Mesothelial cell of epicardium (in vitro differentiated cells): ENCODE measurements at places on chromosomes 3 and 15. TPM values are rescaled to one million over a fixed set of nuclear protein-coding genes. Genes with fewer than 3 reads are reported as not detected.

- H3K4me1 ChIP-seq = peaks cover 9% of the 10 kb centered on the region
- H3K36me3 ChIP-seq = no peaks in the 10 kb centered on the region
- DNase-seq = no peak
- no peak overlapping the region for H3K27ac ChIP-seq
Measured at GRCh38 chr3:40120067-40120692, 189.3 kb upstream of the EIF1B start.

The GP9 gene
- total RNA-seq = not detected in 3 replicates

The ANO10 gene
- 27.1 to 30.5 TPM (median 29.8 TPM) in 3 replicates for total RNA-seq

DNA sequence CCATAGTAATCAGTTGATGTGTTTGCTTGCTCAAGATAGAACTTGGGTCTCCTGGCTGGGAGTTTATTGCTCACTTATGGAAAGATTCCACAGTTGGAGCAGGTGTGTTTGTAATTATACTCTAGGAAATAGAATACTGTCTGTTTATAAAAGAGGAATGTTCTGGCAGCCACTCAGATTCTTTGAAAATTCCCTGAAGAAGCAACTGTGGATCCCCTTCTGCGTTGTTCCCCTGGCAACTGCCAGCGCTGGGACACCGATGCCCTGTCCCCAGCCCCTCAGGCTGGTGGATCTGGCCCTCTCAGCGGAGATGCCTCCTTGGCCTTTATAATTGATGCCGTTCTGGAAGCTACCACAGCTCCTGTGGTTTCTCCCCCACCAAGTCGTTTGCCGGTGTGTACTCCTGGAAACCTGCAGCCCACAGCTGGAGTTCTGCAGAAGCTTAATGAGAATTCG, 225.9 kb downstream of the ITPR1 start:
- no peaks in the 10 kb centered on the region for H3K36me3 ChIP-seq
- H3K27ac ChIP-seq = no peak overlapping the region
- no peak for DNase-seq

- no peak overlapping the region for H3K27ac ChIP-seq
- no peak for DNase-seq
- no peaks in the 10 kb centered on the region for H3K27me3 ChIP-seq
- peaks cover 6% of the 10 kb centered on the region for H3K4me1 ChIP-seq
Measured at GRCh38 chr15:43879386-43880355, 52.9 kb downstream of the WDR76 start.

The TRH gene
- total RNA-seq = 0.13 to 0.38 TPM (median 0.31 TPM) in 3 replicates

The DAZL gene
- total RNA-seq = not detected in 3 replicates

The TNK2 gene
- total RNA-seq = 45.8 to 49.1 TPM (median 47.6 TPM) in 3 replicates

DNA sequence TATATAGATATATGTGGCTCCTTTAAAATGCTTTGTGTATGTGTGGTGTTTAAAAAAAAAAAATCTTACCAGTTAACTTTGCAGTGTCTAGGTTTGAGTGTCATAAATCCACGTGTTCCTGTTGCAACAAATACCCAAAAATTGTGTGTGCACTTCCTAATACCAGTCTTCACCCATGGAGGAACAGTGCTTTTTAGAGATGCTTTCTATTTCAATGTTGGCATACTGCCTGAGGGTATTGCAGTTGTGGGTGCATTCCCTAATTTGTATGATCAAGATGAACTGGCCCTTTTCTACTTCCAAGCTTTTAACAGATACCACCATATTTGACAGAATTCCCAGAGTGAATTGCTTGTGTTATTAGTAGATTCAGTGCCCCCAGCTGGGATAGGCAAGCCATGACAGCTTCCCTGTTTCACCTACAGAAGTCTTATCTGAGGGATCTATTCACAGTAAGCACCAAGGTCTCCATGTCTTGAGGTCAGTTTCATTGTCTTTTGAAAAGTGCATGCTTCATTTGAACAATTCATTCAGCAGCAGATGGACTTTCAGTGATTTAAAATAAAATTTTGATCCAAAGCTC, 68.9 kb upstream of the GOLGA6B start:
- H3K27ac ChIP-seq = no peak overlapping the region
- DNase-seq = no peak
- peaks cover 4% of the 10 kb centered on the region for H3K4me1 ChIP-seq
- H3K27me3 ChIP-seq = no peaks in the 10 kb centered on the region

The ASB14 gene
- total RNA-seq = not detected in 3 replicates

DNA sequence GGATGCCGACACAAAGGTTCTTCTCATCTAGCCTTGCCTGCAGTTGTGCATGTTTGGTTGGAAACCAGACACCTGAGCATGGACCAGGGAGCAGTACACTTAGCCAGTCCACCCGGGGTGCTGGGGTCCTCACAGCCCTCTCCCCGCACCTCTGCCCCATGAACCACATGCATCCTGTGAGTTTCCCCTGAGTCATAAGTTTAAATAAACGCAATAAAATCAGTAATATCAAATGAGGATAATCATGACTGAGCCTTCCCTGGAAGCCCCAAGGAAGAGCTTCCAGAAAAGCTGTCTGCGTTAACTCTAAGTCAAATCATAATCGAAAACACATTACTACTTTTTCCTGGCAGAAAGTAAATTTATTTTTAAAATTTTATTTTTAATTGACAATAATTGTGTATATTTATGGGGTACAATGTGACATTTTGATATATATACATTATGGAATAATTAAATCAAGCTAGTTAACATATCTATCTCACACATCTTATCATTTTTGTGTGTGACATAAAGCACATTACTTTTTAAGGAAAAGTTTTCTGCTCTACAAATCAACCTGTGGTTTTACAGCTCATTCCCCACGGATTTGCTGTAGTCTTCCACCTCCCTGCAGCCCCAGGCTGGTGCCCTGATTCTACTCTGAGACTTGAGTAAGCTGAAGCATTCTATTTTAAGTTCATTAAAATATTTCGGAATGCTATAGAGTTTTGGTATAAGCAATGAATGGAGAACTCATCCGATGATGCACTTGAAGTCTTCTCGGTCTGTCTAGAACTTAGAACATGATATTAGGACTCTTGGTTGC, 166.0 kb upstream of the EIF1B start:
- H3K36me3 ChIP-seq = no peaks in the 10 kb centered on the region
- no peak for DNase-seq
- no peak overlapping the region for H3K4me3 ChIP-seq
- no peak overlapping the region for H3K27ac ChIP-seq
- H3K4me1 ChIP-seq = no peaks in the 10 kb centered on the region

The GBE1 gene
- 9.9 to 10.8 TPM (median 9.9 TPM) in 3 replicates for total RNA-seq

The GOLGA6L9 gene
- 19.1 to 21.0 TPM (median 19.7 TPM) in 3 replicates for total RNA-seq

DNA sequence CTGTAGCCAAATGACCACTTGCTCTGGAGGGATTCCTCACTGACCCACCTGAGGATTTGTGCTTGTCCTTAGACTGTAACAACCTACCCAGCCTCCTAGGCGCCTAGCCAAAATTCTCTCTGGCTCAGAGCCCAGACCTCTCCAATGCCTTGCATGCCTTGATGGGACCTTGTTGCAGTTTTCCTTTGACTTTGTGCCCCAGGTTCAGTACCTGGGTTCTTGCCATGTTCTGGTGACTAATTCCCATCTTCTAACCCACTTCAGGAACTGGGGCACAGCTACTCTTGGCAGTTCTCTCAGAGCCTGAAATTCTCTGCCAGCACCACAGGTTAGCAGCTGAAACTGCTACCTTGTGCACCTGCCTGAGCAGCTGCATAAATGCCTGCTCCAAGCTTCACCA, 27.0 kb upstream of the UBE3A start:
- no peaks in the 10 kb centered on the region for H3K36me3 ChIP-seq
- no peak for DNase-seq
- no peak overlapping the region for H3K27ac ChIP-seq
- no peaks in the 10 kb centered on the region for H3K4me1 ChIP-seq
- H3K27me3 ChIP-seq = no peaks in the 10 kb centered on the region
- H3K4me3 ChIP-seq = no peak overlapping the region

The EEFSEC gene
- 17.2 to 19.4 TPM (median 18.6 TPM) in 3 replicates for total RNA-seq

DNA sequence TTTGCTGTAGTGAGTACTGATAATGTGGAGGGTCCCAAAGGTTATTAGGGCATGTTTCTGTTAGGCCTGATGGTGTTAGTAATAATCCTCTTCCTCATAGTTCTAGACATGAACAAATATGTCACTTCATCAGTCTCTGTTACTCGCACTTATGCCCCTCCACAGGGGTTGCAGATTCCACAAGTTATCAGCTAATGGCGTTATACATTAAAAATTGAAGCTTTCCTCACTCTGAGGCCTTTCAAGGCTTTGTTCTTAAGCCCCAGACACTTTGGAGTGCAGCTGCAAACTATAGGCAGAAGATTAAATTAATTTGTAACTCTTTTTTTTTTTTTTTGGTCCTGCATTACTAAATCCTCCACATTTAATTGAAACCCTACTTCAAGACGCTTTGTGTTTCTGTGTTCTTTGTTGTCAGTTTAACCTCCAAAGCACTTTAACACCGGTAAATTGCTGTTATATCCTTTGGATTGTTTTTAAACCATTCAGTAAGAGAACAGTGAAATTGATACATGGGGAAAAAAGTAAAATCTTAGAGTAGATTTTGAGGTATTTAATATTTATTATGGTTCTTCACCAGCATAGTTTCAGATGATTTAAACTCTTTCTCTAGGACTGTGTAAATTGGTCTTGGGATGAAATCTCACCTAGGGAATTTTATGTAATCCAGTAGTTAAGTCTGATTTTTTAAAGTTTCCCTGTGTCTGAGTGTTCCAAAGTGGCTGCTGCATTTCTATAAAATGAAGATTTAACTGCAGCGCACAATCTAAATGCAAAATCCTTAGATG, 103.1 kb upstream of the SKOR1 start:
- H3K36me3 ChIP-seq = peaks cover 8% of the 10 kb centered on the region
- no peaks in the 10 kb centered on the region for H3K27me3 ChIP-seq
- H3K4me1 ChIP-seq = peaks cover 30% of the 10 kb centered on the region
- no peak overlapping the region for H3K27ac ChIP-seq

DNA sequence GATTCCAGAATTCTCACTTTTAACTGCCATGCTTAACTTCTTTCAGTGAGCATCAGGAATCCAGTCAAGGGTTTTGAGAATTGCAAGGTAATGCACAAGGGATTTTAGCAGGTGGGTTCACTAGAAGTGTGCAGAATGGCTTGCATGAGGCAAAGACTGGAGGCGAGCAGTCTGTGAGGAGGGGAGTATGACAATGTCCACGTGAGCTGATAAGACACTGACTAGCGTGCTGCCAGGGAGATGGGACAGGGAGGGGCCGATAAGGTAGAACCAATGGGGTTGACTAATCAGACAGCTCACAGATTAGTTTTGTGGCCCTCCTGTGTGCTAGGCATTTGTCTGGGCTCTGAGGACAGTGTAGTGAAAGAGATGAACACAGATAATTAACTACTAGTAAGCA, 102.0 kb upstream of the DAZL start:
- H3K4me3 ChIP-seq = no peak overlapping the region
- no peak overlapping the region for H3K27ac ChIP-seq
- DNase-seq = no peak
- no peaks in the 10 kb centered on the region for H3K27me3 ChIP-seq
- no peaks in the 10 kb centered on the region for H3K4me1 ChIP-seq
- H3K36me3 ChIP-seq = no peaks in the 10 kb centered on the region

- H3K36me3 ChIP-seq = no peaks in the 10 kb centered on the region
- no peaks in the 10 kb centered on the region for H3K27me3 ChIP-seq
- H3K4me1 ChIP-seq = peaks cover 7% of the 10 kb centered on the region
- H3K27ac ChIP-seq = no peak overlapping the region
Measured at GRCh38 chr3:190580417-190580816, 66.5 kb downstream of the IL1RAP start.

The ATP13A4 gene
- 1.9 to 2.0 TPM (median 2.0 TPM) in 3 replicates for total RNA-seq

- no peak overlapping the region for H3K4me3 ChIP-seq
- no peaks in the 10 kb centered on the region for H3K27me3 ChIP-seq
- no peaks in the 10 kb centered on the region for H3K4me1 ChIP-seq
- DNase-seq = no peak
- no peak overlapping the region for H3K27ac ChIP-seq
Measured at GRCh38 chr15:97129674-97130073, 799.2 kb downstream of the NR2F2 start.

DNA sequence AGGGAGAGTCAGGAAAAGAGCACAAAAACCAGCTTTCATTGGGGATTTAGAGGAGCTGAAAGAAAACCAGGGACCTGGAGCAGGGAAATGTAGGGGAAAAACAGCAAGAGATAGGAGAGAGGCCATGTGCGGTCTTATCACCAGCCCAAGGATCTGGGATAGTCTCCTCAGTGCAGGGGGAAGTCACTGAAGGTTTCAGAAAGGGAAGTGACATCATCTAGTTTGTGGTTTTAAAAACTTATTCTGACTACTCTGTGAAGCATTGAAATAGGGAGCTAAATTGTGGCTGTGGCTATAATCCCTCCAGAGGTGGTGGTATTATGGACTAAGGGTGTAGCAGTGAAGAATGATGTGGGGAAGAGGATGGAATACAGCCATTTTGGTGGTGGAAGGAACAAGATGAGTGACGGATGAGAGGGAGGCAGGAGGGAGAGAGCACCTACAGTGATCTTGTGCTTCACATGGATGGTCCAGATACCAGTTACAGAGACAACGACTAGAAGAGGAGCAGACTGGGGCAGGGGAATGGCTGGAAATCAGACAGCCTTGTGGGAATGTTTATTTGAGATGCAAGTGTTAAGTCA, 72.7 kb downstream of the HMG20A start:
- peak overlapping the region; percentile 47 for H3K27ac ChIP-seq
- no peak overlapping the region for H3K4me3 ChIP-seq
- no peaks in the 10 kb centered on the region for H3K27me3 ChIP-seq
- H3K36me3 ChIP-seq = peaks cover 4% of the 10 kb centered on the region
- DNase-seq = no peak
- H3K4me1 ChIP-seq = peaks cover 79% of the 10 kb centered on the region

- H3K27ac ChIP-seq = no peak overlapping the region
- H3K4me1 ChIP-seq = peaks cover 5% of the 10 kb centered on the region
- no peak for DNase-seq
- peaks cover 46% of the 10 kb centered on the region for H3K27me3 ChIP-seq
- H3K36me3 ChIP-seq = no peaks in the 10 kb centered on the region
- H3K4me3 ChIP-seq = no peak overlapping the region
Measured at GRCh38 chr15:77742127-77742526, 109.4 kb upstream of the LINGO1 start.

The GRM2 gene
- 0.66 to 1.0 TPM (median 0.98 TPM) in 3 replicates for total RNA-seq

GRCh38 chr15:87604857-87605446, 651.6 kb downstream of the NTRK3 start:
- no peak overlapping the region for H3K27ac ChIP-seq
- H3K4me1 ChIP-seq = peaks cover 24% of the 10 kb centered on the region
- no peaks in the 10 kb centered on the region for H3K36me3 ChIP-seq
- no peak overlapping the region for H3K4me3 ChIP-seq

The CACNA1D gene
- 1.4 to 2.8 TPM (median 1.8 TPM) in 3 replicates for total RNA-seq

DNA sequence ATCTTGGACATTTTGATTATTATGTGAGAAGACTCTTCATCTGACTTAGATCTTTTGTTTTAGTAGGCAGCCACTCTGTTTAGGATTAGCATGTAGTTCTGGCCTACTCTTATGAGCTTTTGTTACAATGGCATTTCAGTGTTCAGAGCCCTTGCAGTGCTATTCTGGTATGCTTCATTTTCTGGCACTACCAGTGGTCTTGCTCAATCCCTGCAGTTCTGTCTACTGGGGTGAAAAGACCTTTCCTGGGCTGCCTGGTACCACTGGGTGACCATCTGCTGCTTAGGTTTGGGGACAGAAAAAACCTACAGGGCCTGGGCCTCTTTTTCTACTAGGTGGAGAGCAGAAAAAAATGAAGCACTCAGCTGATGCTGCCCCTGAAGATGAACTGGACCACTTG, 42.5 kb downstream of the IL16 start:
- peaks cover 2% of the 10 kb centered on the region for H3K36me3 ChIP-seq
